RPMI7951 (cell line): ENCODE measurements at places on chromosomes 3 and 15. TPM values are rescaled to one million over a fixed set of nuclear protein-coding genes. Genes with fewer than 3 reads are reported as not detected.

The SLITRK3 gene
- total RNA-seq, result not detected in 2 replicates

The CMTM8 gene
- total RNA-seq, result not detected in 2 replicates

The HCLS1 gene
- 0.24 and 0.39 TPM in 2 replicates for total RNA-seq

The ALDH1A2 gene
- total RNA-seq, result 0.78 TPM in 1 of 2 replicates, not detected in the other

The MRPS25 gene
- total RNA-seq, result 11.3 and 20.8 TPM in 2 replicates

The PIERCE2 gene
- total RNA-seq, result 9.9 and 11.8 TPM in 2 replicates

The GOLGA6A gene
- not detected in 2 replicates for total RNA-seq

The SENP7 gene
- 13.6 and 21.7 TPM in 2 replicates for total RNA-seq

The ISG20 gene
- total RNA-seq, result 7.8 and 8.3 TPM in 2 replicates

The MAGEL2 gene
- not detected in 2 replicates for total RNA-seq

The ISL2 gene
- 1.8 and 3.4 TPM in 2 replicates for total RNA-seq

The SEMA3F gene
- 1.5 and 1.9 TPM in 2 replicates for total RNA-seq

The B4GALT4 gene
- 19.2 and 20.3 TPM in 2 replicates for total RNA-seq

The APOD gene
- 0.96 and 1.6 TPM in 2 replicates for total RNA-seq
